Retina (tissue), 1 donor: ENCODE measurements at places on chromosomes 6 and 20.

GRCh38 chr20:38935285-38935684 is 9.1 kb downstream of the FAM83D start:
- no peak for DNase-seq

DNA sequence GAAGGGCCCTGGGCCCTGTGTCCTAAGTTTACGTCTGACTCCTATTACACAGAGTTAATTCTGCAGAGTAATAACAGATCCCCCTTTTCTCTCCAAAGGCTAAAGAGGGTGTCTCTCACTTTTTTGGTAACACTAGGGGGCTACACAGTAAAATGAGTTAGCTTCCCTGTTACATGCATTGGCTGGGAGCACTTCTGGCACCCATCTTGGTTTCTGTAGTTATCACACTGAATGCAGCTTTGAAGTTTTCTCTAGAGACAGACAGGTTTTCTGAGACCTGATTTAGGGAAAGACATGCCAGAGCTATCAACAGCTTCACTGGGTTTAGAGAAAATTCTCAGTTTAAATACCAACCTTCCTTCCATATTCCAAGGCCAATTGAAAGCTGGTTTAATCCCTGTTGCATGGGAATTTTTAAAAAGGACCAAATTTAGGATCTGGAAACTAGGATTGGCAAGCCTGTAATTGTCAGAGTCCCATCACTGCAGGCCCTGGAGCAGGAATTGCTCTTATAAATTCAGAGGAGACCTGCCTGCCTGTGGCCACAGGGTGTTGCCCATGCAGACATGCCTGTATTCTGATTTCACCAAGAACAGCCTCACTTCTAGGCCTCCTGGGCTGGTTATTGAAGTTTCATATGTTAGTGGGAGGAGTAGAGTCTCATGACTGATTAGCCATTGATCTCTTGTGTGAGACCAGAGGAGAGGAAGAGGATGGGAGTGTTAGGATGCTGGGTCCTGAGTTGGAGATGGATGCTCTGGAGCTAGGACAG is 29.4 kb downstream of the RNF8 start:
- DNase-seq, result no peak

GRCh38 chr6:119339941-119340456 is 9.6 kb downstream of the MAN1A1 start:
- DNase-seq, result no peak

- DNase-seq, result no peak
These were observed 109.1 kb downstream of the MAN1A1 start for GRCh38 chr6:119240257-119241110.

GRCh38 chr6:29974901-29975560 is 32.7 kb downstream of the HLA-A start:
- peak; percentile 48 for DNase-seq

DNA sequence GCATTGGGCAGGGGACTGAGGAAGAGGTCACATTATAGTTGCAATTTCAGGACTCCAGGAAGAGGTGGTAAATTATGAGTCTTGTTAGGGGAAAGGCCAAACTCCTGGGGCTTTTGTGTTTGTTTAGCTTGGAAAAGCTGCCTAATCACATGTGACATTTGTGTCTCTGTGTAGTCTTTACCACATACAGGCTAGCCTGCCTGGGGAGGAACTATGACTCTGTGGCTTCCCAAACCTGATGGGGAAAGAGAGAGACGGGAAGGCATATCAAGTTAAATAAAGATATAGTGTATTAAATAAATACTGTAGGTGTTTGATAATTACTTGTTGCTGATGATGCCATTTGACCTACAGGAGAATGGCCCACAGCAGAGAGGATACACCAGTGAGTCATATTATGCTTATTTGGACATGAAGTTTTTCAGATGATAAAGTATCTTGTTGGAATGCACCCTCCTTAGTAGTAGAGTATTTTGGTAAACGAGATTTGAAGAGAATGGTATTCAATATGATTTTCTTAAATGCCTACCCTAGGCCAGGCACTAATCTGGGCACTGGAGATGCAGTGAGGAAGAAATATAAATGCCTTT is 4.0 kb downstream of the BLTP3A start:
- DNase-seq, result no peak

DNA sequence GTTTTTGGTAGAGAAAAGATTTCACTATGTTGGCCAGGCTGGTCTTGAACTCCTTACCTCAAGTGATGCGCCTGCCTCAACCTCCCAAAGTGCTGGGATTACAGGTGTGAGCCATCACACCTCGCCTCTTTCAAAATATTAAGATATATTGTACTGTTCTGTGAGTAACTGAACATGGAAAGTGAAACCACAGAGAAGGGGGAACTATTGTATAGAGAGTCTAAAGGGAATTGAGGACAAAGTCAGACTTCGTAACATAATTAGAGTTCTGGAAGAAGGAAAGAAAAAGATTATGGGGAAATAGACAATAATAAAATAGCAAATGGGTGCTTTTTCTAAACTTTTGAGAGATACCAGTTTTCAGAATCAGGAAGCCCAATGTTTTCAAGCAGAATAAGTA is 17.4 kb upstream of the AKAP7 start:
- no peak for DNase-seq

DNA sequence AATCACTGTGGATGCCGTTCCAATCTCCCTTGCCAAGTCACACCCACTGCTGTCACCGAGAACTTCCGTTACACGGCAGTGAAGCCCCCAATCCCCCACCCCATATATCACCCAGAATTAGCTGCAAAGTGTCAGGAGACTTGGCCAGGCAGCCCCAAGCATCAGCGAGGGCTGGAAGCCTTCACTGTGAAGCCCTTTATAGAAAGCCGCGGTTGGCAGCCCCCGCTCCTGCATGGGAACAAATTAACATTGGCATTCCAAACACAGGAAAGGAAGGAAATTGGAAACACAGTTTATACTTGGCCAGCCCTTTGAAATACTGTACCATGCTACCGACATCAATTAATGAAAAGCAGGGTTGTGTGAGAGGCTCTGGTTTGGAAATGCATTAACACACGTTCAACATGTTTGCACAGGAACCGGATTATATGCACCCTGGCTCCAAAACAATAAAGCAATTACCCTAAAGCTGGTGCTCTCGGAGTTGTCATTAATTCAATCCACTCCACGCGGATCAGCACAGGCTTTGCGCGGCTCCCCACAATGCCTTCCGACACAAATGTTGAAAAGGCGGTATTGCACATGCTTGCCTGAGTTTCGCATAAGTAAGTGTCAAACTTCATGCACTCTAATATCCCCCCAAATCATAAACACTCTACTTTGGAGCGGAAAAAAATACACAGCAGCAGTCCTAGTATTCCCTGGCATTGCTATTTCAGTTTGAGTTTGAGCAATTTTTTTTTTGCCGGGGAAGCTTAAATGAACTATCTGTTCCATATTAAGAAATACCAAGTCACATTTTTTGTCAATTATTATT is 7.1 kb downstream of the BMP7 start:
- DNase-seq, result peak; percentile 71

DNA sequence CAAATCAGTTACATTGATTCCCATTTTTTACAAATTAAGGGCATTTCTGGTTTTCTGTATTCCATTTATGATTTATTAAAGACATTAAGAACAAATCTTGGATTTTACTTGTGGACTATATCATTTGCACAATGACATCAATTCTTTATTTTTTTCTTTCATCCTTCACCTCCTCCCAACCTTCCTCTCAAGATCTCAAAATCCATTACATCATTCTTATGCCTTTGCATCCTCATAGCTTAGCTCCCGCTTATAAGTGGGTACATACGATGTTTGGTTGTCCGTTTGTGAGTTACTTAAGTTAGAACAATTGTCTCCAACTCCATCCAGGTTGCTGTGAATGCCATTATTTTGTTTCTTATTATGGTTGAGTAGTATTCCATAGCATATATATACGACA is 752.8 kb downstream of the CD109 start:
- no peak for DNase-seq

DNA sequence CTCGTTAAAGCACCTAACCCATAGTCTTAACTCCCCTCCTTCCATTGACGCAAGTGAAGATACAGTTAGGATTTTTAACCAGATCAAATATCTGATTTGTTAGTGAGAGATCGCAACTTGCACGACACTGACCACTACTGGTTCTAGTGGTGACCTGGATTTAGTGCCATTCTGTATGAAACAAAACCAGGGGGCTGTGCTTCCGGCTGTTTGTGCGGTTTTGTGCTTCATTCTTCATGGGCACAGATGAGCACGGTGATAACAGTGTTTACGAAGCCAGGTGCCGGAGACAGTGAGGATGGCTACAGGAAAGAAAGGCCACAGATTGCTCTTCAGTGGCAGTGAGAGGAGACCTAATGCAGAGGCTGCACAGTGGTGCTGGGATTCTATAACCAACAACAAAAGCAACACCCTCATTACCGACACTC is 75.5 kb downstream of the NOL4L start:
- peak; percentile 55 for DNase-seq

DNA sequence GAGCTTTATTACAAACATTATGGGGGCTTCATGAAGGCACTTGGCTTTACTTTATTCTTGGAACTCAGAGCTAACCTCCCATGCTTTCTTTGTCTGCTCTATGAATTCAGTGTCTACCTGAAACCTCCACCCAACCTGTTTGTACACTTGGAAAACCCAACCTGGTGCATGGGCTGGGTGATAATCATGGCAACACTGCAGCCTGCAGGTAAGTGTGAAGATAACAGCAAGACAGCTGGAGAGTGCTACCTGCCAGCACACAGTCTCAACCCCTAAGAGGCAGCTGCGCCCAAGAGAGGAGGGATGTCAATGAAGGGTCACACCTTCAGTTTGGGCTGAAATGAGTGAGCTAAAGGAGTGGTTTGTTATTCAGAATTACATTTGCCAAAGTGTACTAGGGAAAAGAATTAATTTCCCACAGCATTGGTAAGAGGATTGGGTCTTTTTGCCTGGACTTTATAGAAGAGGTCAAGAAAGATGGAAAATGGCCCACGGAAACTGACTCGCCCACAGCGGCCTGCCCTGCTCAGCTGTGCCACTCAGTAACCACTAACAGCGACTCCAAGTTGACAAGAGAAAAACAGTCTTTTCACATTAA is 24.4 kb downstream of the FOXQ1 start:
- DNase-seq, result no peak

DNA sequence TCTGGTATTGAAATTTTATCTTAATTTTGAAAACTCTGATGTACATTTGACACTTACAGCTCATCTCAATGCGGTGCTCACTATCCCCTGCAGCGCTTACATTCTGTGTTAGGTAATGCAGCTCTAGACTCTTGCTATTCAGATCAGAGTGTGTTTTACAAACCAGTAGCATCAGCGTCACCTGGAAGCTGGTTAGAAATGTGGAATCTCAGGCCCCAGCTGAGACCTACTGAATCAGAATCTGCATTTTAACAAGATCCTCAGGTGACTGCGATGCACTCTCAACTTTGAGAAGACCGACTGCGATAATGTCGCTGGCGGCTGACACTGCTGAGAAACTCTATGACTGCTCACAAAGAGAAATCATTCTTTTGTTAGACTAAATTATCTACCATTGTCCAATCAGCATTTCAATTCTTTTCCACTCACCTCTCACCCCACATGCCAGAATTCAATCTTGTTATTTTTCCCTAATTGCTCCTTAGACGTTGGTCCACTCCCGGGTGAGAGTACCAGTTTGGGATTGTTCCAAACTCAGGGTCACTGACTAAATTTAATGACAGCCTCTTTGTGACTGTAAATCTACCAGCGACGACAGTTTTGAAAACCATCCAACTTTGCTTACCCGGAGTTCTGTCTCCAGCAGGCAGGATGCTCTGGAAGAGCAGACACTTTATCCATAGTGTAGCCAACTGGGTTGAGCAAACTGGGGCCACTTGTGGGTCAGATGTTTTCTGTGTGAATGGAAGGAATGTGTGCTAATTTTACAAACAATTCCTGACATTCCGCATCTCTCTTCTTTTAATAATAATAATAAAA is 140.1 kb upstream of the BTBD3 start:
- DNase-seq, result peak; percentile 76

- no peak for DNase-seq
These were observed 25.2 kb downstream of the HLA-A start for GRCh38 chr6:29967379-29968010.

DNA sequence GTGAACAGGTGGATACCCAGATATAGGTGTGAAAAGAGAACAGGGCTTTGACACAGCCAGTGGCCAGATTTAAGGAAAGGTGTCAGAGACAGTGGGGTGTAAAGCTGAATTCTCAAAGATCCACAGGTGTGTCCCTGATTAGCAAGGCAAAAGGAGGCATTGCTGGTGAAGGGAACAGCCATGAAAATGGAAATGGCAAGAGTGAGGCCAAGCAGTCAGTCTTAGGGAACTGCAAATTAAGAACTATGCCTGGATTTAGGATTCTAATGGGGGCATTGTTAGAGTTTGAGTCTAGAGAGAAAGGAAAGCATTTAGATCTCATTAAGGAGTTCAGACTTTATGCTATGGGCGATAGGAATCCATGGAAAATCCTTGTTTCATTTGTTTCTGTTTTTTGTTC is 789.2 kb downstream of the MAFB start:
- no peak for DNase-seq

- DNase-seq, result no peak
These were observed 190.0 kb downstream of the PLCB4 start for GRCh38 chr20:9258901-9259300.

DNA sequence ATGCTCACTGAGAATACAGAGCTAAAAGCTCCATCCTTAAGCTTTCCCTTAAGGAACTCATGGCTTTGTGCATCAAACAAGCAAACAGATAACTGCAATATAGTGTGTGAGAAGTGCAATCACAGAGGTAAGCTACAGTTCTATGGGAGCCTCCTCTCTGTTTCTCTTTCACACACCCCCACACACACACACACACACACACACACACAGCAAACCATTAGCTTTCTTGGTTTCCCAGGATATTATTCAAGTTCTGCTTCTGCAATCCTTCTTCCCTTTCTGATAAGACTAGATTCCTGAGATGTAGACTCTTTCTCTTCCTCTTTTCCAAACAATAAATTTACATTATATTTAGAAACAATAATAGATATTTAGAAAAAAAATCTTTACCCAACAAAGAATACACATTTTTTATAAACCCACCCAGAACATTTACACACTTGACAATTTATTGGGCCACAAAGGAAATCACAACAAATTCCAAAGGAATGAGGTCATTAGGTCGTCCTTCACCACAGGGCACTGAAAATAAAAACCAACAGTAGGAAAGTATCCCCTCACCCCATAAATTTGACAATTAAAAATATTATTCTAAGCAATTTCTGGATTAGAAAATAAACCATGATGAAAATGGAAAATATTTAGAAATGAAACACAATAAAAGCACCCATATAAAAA is 9.3 kb upstream of the GFOD1 start:
- no peak for DNase-seq

- DNase-seq, result no peak
These were observed 1.8 kb downstream of the RNF144B start for GRCh38 chr6:18388942-18389341.

DNA sequence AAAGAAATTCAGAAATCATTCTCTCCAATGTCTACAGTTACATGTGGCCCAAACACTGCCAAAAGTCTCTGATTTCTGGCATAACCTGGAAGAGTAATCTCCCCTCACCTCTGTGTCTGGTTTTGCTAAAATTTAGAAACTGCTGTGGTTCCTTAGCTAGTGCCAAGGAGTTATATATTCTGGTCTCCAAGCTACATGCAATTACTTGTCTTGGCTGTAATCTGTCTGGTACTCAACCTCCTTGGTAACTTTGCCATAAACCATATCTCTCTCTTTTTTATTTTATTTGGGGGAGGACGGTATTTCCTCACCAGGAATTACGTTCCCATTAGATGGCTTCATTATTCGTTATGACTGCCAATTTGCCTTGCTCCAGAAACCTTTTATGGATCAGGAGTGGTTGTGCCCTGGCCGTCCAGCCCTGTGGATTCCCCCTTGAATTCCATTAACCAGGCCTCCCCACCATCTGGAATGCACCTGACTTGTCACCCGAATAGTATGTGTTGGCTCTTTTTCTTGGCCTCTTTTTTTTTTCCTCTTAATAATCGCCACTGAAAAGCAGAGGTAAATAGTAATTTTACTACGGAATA is 400.0 kb downstream of the CD83 start:
- DNase-seq, result no peak
